ENCODE measurements at places on chromosomes 12 and 14.

GRCh38 chr12:106271575-106272505, 24.0 kb upstream of the CKAP4 start:
- DNase-seq: no peak

DNA sequence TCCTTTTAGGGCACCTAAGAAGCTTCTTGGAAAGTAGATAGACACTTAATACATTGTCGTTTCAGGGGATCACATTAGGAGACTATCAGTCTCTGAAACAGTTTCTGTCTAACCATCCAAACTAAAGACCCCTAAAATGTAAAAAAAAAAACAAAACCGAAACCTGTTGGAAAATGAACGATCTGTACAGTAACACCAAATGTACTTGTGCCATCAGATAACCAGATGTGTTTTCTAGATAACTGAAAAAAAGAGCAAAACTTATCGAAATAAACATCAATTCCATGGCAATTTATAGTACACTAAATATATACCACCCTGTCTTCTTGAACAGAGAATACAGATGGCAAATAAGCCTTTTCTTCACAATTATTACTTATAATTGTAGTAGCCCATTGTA, 2.1 kb downstream of the LDHB start:
- DNase-seq: no peak

GRCh38 chr14:96126339-96126782, 78.3 kb upstream of the BDKRB2 start:
- DNase-seq: no peak

DNA sequence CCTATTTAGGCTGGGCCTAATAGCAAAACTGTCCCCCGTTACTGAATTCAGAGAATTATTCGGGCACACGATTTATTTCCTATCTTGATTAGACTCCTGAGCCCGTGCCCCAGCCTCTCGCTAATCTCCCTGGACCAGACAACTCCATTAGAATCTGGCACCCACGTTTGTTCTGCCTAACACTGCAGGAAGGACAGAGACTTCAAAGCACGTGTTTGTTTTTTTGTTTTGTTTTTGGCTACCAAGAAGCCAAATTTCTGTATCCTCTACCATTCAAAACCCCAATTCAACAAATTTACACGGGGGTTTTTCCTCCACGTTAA, 4.8 kb downstream of the USP44 start:
- DNase-seq: no peak

- no peak for DNase-seq
These were observed 199.3 kb upstream of the PWP1 start for GRCh38 chr12:107486140-107486892.

- DNase-seq: no peak
These were observed 356.7 kb downstream of the LRIG3 start for GRCh38 chr12:58563621-58564020.

GRCh38 chr12:26244503-26244902, 49.1 kb downstream of the SSPN start:
- DNase-seq: no peak
